LHCN-M2 (cell line): ENCODE measurements at places on chromosomes 1 and 21. TPM values are rescaled to one million over a fixed set of nuclear protein-coding genes. Genes with fewer than 3 reads are reported as not detected.

Gene IRF6
- not detected in 2 replicates for total RNA-seq

Gene ARHGEF10L
- total RNA-seq: 51.7 and 53.3 TPM in 2 replicates

Gene SUMO3
- total RNA-seq: 125 and 129 TPM in 2 replicates

Gene GPR61
- total RNA-seq: not detected in 2 replicates

Gene SLC6A9
- 0.06 and 0.40 TPM in 2 replicates for total RNA-seq

Gene ADGRL4
- total RNA-seq: 2.0 and 2.1 TPM in 2 replicates

- no peak for DNase-seq
These were observed 172.2 kb downstream of the EDEM3 start for GRCh38 chr1:184582411-184582810.

DNA sequence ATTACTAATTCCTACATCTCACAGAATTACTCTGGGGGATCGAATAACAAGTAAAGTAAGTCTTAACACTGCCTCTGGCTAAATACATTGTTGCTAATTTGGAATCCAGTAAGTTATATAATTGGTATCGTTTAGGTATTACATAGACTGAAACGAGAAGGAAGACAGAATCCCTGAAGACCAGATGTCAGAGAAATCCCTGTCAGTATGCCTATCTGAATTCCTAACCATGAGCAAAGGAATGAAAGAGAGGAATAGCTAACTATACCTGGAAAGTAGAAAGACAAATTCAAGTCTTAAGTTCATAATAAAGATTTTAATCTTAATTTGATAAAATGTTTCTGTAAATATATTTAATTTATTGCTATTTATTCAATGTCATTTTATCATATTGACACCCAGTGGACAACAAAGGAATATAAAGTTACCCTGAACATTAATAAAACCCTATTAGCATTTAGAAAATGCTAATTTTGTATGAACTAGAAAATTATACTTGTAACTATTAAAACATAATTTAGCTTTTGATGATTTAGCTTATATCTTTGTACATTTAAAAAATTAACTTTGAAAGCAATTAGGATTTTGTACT is 11.4 kb downstream of the DEPDC1 start:
- no peak for DNase-seq

GRCh38 chr21:41750051-41750450 is 16.8 kb downstream of the RIPK4 start:
- DNase-seq: no peak

DNA sequence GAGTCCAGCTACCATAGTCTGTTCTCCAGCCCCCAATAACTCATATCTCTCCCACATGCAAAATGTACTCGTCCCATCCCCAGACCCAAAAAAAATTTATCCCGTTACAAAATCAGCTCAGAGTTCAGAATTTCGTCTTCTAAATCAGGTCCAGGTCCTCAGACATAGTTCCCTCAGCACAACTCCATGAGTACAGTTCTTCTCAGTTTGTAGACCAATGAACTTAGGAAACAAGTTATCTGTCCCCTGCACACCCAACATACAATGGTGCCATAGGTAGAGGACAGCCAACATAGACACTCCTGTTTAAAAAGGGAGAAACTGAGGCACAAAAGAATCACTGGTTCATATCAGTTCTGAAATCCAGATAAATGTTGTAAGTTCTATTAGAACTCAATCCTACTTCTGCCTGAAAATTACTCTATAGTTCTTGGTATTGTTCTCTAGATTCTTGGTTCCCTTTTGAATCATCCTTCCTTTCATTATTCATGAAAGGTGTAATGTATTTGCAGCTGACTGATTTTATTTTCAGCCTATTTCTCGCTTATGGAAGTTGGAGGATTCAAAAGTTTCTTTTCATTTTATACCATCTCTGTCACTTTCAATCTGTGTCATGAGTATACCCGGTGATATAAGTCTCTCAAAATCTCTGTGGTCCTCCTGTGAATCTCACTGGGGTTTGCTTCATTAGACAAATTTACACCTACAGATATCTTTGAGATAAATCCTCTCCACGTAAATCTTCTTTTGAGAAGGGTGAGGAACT is 75.8 kb upstream of the TSPAN2 start:
- DNase-seq: no peak

DNA sequence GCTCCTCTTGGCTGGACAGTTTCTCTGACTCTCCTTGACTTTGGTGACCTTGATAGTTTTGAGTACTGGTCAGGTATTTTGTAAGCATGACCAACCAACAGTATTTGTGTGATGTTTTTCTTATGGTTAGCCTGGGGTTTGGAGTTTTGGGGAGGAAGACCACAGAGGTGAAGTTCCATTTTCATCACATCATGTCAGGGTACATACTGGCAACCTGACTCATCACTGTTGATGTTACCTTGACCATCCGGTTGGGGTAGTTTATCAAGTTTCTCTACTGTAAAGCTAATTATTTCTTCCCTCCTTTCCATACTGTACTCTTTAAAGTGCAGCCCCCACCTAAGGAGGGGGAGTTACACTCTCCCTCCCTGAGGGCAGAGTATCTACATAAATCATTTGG is 13.4 kb downstream of the OSCP1 start:
- DNase-seq: no peak

DNA sequence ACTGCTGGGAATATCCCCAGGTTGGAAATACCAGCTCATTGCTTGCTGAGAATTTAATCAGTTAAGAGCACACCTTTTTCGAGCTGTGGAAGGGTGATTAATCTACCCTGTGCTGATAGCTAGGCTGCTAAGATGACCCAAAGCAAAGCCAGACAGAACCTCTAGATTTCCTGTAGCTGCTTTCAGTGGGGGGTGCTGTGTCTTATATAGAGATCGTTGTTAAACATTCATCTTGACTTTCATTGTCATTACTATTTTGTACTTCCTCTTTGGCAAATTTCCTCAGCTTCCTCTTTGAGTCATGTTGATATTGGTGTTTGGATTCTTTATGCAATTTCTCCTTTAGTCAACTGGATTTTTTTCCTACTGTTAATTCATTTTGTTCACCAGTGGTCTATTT is 155.3 kb downstream of the DISC1 start:
- no peak for DNase-seq

DNA sequence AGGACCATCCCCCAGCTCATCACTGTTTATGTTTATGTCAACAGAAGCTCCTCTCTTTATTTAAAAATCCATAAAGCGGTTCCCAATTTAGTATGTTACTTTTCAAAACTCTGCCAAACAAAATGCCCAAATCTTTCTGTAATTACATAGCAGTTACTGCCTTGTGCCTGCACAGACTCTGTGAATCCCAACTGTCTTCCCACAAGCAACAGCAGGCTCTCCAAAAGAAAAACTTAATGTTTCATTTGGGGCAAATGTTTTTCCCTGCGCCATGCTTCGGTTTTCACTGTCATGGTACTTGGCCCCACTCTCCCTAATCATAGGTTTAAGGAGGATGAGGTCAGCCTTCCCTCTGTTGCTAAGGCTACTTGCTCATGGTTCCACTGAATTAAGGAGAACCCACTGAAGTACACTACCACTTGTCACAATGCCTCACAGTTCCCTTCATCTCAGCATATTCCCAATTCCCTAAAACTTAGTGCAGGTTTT is 4.6 kb downstream of the COLGALT2 start:
- DNase-seq: no peak

- no peak for DNase-seq
These were observed 10.8 kb upstream of the SMYD2 start for GRCh38 chr1:214270097-214270650.

- no peak for DNase-seq
These were observed 475.1 kb upstream of the VAMP3 start for GRCh38 chr1:7295946-7296345.

DNA sequence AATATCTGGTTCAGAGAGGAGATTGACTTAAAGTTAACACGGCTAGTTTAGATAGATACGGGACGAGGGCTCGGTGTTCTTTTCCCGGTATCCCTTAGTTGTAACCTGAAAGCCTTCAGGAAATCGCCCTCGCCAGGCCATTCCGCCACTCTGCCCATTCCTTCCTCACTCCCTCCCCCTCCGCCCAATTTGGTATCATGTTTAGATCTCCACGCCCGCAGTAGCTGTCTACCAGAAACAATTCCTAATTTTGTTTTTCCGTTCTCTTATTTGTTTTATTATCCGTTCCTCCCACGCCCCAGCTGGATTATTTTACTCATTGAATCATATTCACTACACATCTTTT is 685 bp upstream of the VAMP4 start:
- DNase-seq: peak; percentile 52
